RPMI7951 (cell line): ENCODE measurements at places on chromosomes 2 and 18. TPM values are rescaled to one million over a fixed set of nuclear protein-coding genes. Genes with fewer than 3 reads are reported as not detected.

GRCh38 chr2:232611061-232611460 lies 22.3 kb upstream of the EFHD1 start:
- no peak for DNase-seq

- DNase-seq = no peak
Observed at GRCh38 chr2:32622570-32623310, 5.1 kb upstream of the TTC27 start.

DNA sequence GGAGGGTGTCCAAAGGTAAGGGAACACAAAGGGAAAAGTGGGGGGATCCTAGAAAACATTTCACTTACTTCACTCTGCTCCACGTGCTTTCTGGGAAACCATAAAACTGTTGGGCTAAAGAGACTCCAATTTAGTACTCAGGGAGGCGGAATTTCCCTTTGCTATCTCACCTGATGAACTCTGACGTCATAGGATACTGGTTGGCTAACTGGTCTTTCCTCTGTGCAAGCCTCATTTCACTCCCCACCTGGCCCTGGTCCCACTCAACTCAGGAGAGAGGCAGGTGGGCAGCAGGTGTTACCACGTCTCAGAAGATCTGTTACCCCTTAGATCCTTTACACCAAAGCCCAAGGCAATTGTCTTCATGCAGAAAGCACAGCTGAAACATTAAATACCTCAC lies 51.8 kb upstream of the PMAIP1 start:
- DNase-seq = no peak

The TMEM17 gene
- 3.2 and 3.5 TPM in 2 replicates for total RNA-seq

The SCYGR1 gene
- total RNA-seq = not detected in 2 replicates
